ENCODE measurements at places on chromosomes 6 and 20.

- DNase-seq = no peak
Observed at GRCh38 chr20:2163757-2164156, 62.1 kb downstream of the STK35 start.

- DNase-seq = no peak
Observed at GRCh38 chr20:34377072-34377847, 14.2 kb downstream of the ITCH start.

DNA sequence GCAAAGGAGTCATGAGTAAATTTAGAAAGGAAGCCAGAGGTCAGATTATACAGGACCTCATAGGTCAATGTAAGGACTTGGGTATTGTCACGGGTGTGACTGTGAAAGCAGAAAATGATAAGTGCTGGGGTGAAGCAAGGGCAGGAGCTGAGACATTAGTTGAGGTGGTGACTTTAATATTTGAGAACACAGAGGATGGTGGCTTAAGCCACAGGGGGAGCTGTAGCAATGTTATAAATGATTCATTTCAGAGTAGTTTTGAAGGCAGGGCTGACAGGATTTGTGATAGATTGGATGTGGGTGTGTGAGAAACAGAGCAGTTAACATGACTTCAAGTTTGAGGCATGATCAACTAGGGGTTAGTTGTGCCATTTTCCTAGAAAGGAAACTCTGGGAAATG lies 659.9 kb downstream of the EPM2A start:
- no peak for DNase-seq

- DNase-seq = no peak
Observed at GRCh38 chr20:37317994-37318640, 27.8 kb upstream of the SRC start.

- no peak for DNase-seq
Observed at GRCh38 chr20:46642265-46642968, 8.8 kb downstream of the SLC13A3 start.

DNA sequence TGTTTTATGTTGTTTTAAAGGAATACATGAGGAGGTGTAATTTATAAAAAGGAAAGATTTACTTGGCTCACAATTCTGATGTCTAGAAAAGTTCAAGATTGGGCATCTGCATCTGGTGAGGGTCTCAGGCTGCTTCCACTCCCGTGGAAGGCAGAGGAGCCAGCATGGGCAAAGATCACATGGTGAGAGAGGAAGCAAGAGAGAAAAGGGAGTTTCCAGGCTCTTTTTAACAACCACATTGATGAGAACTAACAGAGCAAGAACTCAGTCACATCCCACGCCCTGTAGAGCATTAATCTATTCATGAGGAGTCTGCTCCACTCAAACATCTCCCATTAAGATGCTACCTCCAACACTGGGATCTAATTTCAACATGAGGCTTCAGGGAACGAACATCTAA lies 1666.3 kb downstream of the HACE1 start:
- no peak for DNase-seq

DNA sequence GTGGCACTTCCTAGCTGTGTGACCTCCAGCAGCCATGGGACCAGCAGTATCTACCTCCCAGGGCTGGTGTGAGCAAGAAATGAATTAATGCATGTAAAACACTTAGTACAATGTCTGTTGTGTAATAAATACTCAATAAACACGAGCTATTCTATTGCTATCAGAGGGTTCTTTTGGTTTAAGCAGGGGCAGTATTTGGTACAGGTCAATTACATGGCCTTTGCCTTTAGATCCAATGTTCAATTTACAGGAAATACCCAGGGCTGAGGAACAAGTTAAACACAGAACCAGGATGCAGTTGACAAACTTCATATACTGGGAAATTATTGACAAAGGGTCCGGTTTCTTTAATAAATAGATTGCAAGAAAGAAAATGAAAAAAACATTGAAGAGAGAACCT lies 2.9 kb downstream of the TGM2 start:
- DNase-seq = no peak

DNA sequence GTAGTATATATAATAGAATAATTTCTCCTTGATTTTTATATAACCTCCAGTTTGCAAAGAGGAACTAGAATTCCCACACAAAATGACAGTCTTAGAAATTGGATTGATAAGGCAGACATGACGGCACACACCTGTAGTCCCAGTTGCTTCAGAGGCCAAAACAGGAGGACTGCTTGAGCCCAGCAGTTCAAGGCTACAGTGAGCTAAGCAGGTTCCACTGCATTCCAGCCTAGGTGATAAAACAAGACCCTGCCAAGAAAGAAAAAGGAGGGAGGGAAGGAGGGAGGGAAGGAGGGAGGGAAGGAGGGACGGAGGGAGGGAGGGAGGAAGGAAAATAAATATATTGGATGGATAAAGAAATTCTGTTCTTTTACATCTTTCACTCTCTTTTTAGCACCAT lies 77.6 kb upstream of the SASH1 start:
- DNase-seq = peak; percentile 49

GRCh38 chr20:44526129-44526528 lies 4.3 kb upstream of the SERINC3 start:
- peak; percentile 31 for DNase-seq

- DNase-seq = no peak
Observed at GRCh38 chr6:25176466-25176865, 102.7 kb upstream of the CARMIL1 start.

- no peak for DNase-seq
Observed at GRCh38 chr6:42012501-42013133, 37.7 kb upstream of the TAF8 start.

- peak; percentile 80 for DNase-seq
Observed at GRCh38 chr6:137044366-137045221, at the start of gene IL20RA. IL20RA (minus strand) TSS chr6:137044965; CDS start chr6:137044728, 237 bp downstream.

GRCh38 chr6:117467876-117468275 lies 14.6 kb upstream of the DCBLD1 start:
- DNase-seq = no peak

DNA sequence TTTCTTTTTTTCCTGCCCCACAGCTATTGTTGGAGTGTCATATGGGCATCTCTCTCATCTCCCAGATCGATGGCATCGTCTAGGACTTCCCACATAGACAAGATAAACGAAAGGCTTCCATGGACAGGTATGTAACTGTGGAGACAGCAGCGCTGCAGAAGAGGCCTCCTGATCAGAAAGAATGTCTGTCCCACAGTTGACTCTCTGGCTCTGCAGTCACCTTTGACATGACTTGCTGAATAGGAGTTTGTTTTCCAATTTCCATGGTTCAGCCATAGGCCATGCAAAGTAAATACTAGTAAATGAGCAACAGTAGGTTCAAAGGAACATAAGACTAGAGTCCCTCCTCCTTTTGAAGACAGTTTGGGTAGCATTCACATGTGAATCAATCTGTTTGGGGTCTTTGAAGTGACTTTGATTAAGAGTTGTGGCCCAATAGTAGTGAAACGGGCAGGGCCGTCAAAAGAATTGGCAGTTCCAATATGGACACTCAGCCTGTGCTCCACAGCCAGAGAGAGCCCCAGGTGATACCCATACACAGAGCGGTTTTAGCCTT lies 134.7 kb upstream of the IFNGR1 start:
- no peak for DNase-seq

DNA sequence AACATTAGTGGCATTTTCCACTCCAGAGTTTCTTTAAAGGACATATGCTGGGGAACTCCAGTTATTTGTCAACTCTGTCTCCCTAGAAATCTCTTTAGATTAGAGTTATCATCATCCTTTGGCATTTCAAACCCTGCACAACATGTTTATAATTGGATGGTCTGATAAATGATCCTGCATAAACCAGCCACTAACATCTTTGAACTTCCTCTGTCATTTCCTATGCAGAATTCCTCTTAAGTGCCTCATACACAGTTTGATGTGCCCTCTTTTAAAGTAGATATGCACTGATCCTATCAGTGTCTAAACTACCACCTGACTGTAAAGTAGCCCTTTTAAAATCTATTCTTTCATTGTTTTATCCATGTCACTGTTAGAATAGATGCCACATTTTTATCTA lies 306.3 kb upstream of the IRAK1BP1 start:
- no peak for DNase-seq

- no peak for DNase-seq
Observed at GRCh38 chr6:73790574-73790973, 94.6 kb downstream of the CD109 start.
